Uterus (tissue), 4 donors: ENCODE measurements at places on chromosomes 5 and 9. TPM values are rescaled to one million over a fixed set of nuclear protein-coding genes. Genes with fewer than 3 reads are reported as not detected.

Gene DOK3
- total RNA-seq: 6.5 TPM

Gene PCDHA8
- total RNA-seq: not detected

GRCh38 chr5:128778474-128778873 is 186.8 kb upstream of the SLC27A6 start:
- no peaks in the 10 kb centered on the region for H3K4me1 ChIP-seq
- no peak overlapping the region for H3K27ac ChIP-seq
- no peaks in the 10 kb centered on the region for H3K27me3 ChIP-seq
- no peak overlapping the region for H3K4me3 ChIP-seq

- no peak overlapping the region for H3K4me3 ChIP-seq
- no peaks in the 10 kb centered on the region for H3K4me1 ChIP-seq
- H3K36me3 ChIP-seq: no peaks in the 10 kb centered on the region
Measured at GRCh38 chr5:98218838-98219237, 554.6 kb upstream of the RGMB start.

GRCh38 chr5:37882636-37883035 is 42.8 kb upstream of the GDNF start:
- H3K36me3 ChIP-seq: no peaks in the 10 kb centered on the region
- no peak for DNase-seq
- H3K27me3 ChIP-seq: no peaks in the 10 kb centered on the region
- no peak overlapping the region for H3K27ac ChIP-seq

Gene TRIM36
- 2.4 TPM for total RNA-seq

Gene PCDHGC5
- total RNA-seq: under 0.01 TPM

- H3K27me3 ChIP-seq: no peaks in the 10 kb centered on the region
- no peak overlapping the region for H3K27ac ChIP-seq
- no peak overlapping the region for H3K4me3 ChIP-seq
Measured at GRCh38 chr9:94014066-94014654, 59.0 kb upstream of the BARX1 start.
